ENCODE measurements at places on chromosomes 6 and 20.

DNA sequence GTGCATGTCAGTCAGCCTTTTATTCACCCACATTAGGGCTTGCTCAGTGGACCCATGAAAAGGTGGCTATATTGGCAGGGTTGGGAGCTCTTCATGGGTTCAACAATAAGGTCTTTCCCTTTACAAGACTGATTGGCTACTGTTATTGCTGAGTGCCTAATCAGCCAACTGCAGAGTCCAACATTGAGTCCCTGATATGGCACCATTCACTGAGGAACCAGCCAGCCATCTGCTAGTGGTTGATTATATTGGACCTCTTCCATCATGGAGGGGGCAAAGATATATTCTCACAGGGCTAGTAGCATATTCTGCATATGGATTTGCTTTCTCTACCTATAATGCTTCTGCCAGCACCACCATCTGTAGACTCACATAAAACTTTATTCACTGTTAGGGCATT, 69.9 kb downstream of the CDKAL1 start:
- DNase-seq = no peak

- DNase-seq = no peak
These were observed 143.5 kb upstream of the BMP2 start for GRCh38 chr20:6623989-6624388.

DNA sequence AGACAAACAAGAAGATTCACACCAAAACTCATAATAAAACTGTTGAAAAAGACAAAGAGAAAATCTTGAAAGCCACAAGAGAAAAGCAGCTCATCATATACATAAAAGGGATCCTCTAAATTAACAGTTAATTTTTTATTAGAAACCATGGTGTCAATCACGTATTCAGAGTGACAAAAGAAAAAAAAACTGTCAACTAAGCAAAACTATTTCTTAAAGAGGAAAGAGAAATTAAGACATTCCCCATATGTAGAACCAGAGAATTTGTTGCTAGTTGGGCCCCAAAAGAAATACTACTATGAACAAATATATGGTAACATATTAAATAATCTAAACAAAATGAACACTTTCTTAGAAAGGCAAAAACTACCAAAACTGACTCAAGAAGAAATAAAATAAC, 74.3 kb upstream of the TENT5A start:
- DNase-seq = no peak

GRCh38 chr20:64198347-64198746, 34.1 kb downstream of the MYT1 start:
- no peak for DNase-seq
